ENCODE measurements at places on chromosomes 7 and 10.

GRCh38 chr7:13457790-13458189 lies 531.7 kb downstream of the ETV1 start:
- no peak for DNase-seq

DNA sequence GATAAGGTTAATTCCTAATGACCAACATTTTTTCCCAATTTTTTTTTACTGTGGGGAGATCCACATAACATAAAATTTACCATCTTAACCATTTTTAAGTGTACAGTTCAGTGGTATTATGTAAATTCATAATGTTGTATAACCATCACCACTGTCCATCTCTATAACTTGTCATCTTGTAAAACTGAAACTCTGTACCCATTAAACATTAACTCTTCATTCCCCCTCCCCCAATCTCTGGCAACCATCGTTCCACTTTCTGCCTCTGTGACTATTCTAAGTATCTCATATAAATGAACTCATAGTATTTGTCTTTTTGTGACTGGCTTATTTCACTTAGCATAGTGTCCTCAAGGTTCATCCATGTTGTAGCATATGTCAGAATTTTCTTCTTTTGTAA lies 46.0 kb upstream of the HPS1 start:
- no peak for DNase-seq

DNA sequence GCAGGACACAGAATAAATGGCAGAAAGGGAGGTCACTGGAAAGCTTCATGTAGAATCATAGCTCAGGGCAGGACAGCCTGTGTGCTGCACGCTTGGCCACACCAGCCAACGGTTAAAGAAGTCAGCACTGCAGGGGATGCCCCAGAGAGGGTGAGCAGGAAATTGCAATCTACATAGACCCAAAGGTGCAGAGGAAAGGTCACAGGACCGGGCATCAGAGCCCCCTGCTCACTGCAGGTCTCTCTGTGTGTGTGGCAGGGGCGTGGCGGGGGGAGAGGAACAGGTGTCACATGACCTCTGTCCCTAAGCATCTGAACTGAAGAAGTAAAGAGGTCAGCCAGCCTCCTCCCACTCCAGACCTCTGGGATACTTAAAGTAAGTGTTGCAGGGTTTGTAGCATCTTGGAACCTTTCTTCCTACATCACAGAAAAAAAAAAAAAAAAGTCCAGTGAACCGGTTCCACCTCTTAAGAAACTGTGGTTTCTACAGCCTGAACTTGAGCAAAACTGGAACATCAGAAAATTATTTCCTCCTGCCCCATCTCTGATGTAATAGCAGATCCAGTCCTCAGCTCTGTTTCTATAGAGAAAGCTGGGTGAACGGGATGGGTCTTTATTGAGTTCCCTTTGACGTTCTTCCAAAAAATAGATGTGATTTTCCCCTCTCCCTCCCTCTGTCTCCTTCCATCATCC lies 64.3 kb downstream of the RGS10 start:
- DNase-seq: no peak

DNA sequence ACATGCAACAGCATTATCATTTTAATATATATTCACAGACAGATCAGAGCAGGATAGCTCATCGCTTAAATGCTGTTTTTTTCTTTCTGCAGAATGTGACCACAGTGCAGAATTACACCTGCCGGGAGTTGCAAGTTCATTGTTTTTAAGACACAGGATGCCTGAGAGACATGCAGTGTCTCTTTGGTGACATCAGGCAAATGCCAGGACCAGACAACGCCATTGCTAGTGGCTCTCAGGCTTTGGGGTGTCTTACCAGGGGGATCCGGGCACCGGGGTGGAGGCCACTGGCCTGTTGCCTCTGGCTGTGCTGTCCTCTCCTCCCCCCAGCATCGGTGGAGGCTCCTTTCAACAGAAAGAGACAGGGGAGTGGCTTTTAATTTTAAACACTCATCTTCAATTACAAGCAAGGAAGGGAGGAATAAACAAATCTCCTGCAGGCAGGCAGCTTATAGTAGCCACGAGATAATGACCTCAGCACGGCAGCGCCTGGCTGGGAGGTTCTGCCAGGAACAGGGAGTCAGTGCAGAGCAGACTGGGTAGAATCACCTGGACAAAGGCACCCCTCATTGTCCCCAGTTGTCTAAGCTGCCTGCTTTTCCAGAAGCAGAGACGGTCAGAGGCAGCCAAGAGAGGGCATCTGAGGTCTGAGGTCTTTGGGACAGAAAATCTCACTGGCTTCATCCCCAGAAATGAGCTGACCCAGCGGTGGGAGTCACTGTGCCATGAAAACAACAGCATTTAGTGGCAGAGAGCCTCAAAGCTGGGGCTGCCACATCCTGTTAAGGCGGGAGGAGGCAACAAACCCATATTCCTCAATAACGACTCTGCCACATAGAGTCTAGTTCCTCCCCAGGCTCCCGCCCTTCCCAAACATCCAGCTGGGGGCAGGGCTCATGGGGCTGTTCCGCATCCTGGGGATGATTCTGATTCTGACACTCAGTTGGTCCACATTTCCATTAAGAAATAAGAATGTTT lies 148.4 kb downstream of the TCERG1L start:
- DNase-seq: no peak

GRCh38 chr10:62817121-62817765 lies 1.1 kb upstream of the EGR2 start:
- peak; percentile 82 for DNase-seq

GRCh38 chr10:14556285-14556956 lies 218.3 kb downstream of the FAM107B start:
- DNase-seq: no peak

DNA sequence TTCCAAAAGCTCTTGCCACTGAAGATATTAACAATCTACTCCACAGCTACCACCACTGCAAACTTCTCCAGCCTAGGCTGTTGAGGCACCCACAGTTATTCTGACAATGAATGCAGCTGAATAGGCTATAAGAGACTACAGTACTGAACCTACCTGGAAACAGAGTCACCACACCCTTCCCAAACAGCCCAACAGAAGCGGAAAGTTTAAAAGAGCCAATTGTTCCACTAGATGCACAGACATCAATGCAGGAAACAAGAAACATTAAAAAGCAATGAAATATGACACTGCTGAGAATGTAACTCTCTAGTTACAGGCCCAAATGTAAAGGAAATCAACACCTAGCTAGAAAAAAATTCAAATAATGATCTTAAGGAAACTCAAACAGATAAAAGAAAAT lies 64.5 kb upstream of the PLA2G12B start:
- no peak for DNase-seq

GRCh38 chr7:34061149-34061548 lies 155.8 kb downstream of the BMPER start:
- DNase-seq: no peak

- DNase-seq: no peak
Measured at GRCh38 chr7:148719753-148720152, 21.1 kb downstream of the CUL1 start.

DNA sequence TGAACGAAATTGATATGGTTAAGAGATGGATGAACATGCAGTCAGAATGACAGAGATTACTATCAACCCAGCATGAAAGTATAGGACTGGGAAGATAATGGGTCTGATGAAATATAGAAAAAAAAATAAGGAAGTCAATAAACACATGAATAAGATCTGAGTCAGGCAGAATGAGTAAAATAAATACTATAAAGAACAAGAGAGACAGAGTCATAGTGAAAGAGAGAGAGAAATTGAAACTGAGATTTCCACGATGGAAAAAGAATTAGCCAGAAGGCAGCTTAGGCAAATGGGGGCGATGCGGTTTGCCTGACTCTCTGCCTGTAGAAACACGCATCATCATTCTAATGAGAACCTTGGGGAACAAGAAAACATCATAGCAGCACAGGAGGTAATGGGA lies 26.6 kb downstream of the SEMA3D start:
- DNase-seq: no peak

DNA sequence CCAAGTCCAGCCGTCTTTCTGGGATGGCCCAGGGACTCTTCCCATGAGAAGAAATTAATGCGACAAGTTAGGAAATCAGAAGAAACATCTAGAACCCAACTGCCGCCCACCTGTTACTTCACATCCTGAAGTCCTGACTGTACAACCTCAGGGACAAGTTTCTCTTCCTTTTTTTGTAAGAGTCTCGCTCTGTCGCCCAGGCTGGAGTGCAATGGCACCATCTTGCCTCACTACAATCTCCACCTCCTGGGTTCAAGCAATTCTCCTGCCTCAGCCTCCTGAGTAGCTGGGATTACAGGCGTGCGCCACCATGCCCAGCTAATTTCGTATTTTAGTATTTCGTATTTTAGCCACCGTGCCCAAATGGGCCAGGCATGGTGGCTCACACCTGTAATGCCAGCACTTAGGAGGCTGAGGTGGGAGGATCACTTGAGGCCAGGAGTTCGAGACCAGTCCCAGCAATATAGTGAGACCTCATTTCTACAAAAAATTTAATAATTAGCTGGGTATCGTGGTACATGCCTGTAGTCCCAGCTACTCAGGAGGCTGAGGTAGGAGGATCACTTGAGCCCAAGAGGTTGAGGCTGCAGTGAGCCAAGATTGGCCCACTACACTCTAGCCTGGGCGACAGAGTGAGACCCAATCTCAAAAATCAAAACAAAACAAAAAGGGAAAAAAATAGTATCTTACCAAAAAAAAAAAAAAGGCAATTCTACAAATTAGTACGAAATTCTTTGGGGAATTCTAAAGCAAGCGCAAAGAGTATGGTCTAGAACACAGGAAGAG lies 20.8 kb downstream of the LAT2 start:
- DNase-seq: no peak

- no peak for DNase-seq
Measured at GRCh38 chr10:48657416-48657815, 27.3 kb upstream of the WDFY4 start.

GRCh38 chr10:59814878-59815277 lies 61.6 kb upstream of the MRLN start:
- DNase-seq: no peak

DNA sequence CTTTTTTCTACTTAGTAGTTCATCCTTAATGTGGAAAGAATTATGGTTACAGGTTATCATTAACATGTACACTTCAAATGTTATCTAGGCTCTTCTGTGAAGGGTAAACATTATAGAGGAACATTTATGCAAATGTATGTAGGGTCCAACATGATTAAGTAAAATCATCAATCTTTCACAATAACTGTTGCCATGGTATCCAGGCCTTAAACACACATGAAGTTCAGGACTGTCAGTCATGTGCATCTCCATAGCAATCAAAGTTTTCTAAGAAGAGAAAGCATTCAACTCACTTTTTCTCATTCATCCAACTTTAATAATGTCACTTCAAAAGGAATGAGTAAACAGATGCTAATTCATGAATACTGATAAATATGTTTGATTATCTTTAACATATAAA lies 83.6 kb downstream of the DNAJC1 start:
- no peak for DNase-seq

DNA sequence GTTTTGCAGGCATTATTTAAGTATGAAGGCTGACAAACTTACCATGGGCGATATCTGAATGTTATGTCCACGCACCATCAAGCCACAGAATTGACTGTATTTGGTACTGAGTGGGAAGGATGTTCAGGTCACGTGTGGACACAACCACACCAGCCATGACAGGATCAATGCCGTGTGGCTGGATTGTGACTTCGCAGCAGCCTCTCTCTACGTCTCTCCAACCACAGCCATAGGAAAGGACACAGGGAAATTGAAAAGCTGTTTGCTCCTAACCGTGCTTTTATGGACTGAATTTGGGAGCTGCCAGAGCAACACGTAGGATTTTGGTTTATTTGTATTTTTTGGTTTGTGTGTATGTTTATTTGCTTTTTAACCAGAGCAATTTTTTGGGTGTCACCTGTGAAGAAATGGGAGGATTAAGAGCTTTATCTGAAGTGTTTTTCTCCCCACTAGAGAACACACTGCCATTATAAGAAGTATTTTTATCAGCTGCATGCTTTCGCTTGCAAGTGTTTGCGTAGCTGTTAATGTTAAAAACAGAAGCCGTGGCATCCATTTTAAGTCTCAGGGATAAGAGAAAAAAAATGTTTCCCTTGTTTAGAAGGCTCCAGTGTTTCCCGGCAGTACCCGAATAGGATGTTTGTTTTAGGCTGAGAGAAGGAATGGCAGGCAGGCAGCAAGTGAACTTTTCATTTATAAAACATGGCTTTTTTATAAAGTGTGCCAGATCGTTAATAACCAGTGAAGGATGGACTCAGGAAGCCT lies 401.1 kb upstream of the NFE2L3 start:
- DNase-seq: no peak

DNA sequence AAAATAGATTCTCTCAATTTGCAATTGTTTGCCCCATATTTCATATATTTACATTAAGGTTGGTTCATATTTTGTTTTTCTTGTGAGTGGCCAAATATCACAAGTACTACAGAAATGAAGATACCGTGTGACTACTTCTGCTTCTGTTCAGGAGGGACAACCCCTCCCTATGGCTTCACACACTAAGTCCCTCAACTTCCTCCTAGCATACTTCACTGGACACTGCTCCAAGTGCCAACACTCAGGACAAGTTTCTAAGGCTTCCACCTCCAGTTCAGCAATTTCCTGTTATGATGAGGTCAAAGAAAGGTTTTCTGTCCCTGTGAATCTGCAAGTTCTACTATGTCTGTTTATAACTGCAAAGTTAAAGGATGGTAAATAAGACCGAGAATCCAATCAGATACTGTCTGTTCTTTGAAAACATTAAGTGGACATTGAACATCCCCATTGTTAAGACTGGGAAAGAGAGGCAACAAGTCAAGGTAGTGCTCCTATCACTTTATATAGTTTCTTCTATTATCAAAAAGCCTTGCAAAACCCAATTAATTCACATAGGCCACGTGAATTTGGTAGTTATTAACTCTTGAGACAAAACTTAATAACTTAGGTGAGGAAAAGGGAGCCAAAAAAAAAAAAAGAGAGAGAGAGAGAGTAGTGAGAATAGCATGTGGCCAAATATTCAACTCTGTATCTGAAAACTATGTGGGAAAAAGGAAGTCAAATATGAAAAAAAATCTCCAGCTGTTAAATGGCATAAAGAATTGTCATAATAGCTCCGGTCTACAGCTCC lies 81.3 kb upstream of the DKK1 start:
- no peak for DNase-seq

DNA sequence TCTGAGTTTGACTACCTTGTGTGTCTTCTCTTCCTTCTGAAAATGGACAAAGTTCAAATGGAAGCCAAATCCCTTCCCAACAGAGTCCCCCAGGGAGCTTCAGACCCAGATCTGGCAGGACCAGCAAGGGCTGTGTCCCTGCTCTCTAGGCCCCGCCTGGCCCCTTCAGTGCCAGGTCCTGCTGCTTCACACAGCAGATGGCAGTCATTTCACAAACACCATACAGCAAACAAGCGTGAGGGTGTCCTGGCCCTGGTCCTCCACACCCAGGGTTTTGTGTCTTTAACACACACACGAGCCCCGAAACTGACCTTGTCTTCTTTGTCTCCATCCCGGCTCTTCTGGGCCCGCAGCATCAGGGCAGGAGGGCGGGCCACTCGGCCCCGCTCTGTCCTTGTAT lies 145.0 kb downstream of the TCERG1L start:
- no peak for DNase-seq

GRCh38 chr7:138352570-138353461 lies 107.2 kb upstream of the TRIM24 start:
- no peak for DNase-seq

DNA sequence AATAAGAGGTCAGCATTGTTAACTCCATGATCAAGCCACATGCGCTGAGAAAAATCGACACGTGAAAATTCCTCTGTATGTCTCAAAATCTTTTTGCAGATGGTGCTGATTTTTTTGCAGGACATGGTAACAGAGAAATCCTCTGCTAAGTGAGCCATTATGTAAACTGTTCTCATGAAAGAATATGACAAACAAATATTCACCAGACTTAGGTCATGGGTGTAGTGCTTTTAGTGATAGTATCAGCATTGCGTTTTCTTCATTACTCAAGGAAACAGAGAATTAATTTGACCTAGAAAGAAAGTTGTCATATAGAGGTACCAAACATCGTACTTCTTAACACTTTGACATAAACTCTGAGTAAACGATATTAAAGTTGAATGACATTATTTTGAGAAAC lies 34.7 kb downstream of the ADRB1 start:
- DNase-seq: no peak
